ENCODE measurements at places on chromosomes 5 and 9. TPM values are rescaled to one million over a fixed set of nuclear protein-coding genes. Genes with fewer than 3 reads are reported as not detected.

The CDX1 gene
- under 0.01 TPM for total RNA-seq

DNA sequence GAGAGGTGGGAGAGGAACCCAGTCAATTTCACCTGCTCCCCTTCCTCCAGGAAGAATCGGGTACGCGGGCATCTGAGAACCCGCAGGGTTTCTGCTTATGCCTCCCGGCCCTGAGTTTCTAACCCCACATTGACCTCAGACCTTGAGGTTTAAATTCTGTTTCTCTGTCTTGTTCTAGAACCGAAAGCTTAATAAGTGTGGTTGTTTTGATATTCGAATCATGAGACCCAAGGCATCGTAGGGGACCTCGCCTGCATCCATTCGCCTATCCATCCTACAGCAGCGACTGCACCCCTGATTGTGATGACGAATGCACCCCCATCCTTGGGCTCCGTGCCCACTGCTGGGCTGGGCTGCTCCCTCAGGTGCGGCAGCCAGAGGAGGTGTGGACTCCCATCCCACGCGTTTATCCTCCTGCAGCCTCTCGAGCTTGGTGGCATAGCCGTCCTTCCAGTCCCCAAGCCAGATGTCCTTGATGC is 80.8 kb upstream of the IER5L start:
- no peak for DNase-seq

GRCh38 chr9:123329329-123329955 is 26.6 kb upstream of the CRB2 start:
- DNase-seq: no peak

The FGFR4 gene
- 0.64 TPM for total RNA-seq

The TCF7 gene
- total RNA-seq: under 0.01 TPM

DNA sequence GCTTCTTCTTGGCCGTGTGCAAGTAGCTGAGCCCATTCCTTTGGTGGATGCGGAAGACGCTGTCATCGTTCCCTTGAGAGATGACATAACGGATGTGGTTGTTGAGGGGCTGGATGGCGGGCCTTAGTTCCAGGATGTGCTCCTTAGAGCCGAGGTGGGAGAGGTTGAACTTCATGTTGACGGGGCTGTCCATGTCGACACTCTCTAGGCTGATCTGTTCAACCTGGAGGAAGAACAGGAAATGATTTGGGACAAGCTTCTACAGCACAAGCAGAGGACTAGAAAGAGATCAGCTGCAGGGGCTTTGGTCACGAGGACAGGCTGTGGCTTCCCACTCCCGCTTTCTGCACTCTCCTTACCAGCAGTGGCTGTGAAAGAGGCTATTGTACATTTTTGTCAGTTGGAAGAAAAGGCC is 176.0 kb downstream of the SLC12A2 start:
- DNase-seq: no peak

DNA sequence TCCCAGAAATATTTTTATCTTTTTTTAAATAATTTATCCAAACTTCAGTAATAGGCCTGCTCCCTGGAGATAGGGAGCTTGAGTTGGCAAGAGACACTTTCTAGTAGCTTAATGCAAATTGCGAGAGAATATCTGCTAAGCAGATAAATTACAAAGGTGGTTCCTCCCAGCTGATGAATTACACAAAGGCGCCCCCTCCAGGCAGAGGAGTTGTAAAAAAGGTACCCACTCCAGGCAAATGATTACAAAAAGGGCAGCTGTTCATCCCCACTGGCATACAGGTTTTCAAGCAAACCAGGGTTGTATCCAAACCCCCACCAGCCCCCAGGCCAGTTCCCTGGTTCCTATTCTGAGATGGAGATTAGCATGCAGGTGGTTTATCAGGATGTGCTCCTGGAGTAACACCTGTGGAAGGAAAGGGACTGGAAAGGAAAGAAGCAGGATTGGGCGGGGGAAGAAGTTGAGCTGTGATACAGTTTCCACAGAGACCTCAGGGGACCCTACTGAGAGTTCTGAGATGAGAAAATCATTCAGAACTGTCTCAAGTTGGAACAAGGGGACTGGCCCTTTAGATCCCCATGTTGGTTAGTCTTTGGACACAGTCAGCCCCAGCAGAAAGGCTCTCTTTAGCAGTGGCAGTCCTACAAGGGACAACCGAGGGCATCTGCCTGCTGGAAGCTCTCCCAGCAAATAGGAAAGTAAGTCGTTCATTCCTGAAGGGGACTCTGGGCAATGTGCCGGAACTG is 25.5 kb downstream of the ESM1 start:
- peak; percentile 31 for DNase-seq

- no peak for DNase-seq
These were observed 196.3 kb downstream of the MEF2C start for GRCh38 chr5:88686726-88687125.

The SLCO6A1 gene
- under 0.01 TPM for total RNA-seq

The PROB1 gene
- 3.9 TPM for total RNA-seq

The JAKMIP2 gene
- 3.2 TPM for total RNA-seq

The TMEM252 gene
- not detected for total RNA-seq

All from fibroblast of villous mesenchyme (primary cell).